T-helper 2 cell treated with Interferon-gamma antibody and Interleukin-4, amounts not matched to agents 5 μg/mL and 100 μg/mL, for 36 hours (primary cell): ENCODE measurements at places on chromosomes 5 and 9.

GRCh38 chr9:110638381-110638954 is 30.1 kb upstream of the MUSK start:
- DNase-seq, result no peak

DNA sequence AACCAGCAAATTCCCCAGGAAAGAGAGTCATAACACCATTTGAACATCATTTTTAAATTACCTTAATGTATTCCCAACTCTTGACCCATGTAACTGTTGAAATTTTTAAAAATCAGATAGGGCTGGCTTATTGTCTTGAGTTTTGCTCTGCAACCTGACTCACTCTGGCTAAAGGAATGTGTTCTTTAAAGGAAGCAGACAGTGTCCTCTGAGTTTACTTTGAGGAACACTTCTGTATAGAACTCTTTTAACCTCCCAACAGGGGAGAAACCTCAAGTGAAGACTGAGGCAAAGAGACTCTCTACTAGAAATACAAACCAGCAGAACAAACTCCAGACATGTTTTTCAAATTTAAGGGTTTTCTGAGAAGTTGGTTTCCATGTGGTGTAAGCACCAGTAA is 248.9 kb downstream of the CWC27 start:
- no peak for DNase-seq

DNA sequence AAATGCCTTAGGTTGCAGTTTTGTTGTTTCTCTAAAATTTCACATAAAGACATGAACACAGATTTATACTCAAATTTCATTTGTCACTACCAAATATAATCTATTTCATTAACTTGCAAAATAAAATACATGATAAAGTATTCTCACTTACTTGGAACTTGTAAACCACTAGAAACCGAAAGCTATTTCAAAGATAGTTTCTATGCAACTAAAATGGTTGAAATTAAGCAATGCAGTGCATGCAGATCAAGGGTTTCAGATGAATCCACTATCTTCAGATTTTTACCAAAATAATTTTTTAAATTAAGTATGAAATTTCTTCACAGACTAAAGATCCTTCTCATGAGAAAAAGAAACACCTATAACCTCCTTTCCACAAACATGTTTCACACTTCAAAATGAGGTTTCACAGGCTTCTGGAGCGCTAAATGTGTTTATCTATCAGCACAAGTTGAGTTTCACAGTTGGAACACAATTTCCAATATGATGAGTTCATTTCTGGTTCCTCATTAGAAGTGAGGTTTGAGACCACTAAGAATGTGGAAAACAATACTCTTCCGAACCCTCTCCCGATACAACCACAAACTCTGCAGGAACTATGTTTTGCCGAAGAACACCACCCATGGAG is 63.9 kb downstream of the EPB41L4A start:
- no peak for DNase-seq

GRCh38 chr9:112051812-112052211 is 123.3 kb downstream of the SUSD1 start:
- DNase-seq, result no peak

- no peak for DNase-seq
Measured at GRCh38 chr9:129221979-129222635, 44.0 kb upstream of the IER5L start.

DNA sequence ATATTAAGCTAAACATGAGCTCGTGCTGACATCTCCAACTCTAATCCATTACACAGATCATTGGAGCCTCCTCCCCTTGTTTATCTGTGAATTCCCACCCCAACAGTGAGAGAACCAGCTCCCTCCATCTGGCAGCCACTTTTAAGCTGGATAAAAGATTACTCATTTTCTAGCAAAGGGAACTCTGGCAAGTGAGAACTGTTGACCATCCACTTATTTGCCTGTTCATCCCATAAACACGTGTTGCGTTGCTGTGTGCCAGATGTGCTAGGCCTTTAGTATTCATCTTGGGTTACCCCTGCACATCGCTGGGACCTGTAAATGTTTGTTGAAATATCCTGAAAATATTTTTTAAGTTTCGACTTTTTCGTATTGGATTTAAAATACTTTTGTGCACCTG is 2.4 kb upstream of the TOR1A start:
- DNase-seq, result no peak

- DNase-seq, result peak; percentile 14
Measured at GRCh38 chr5:61202213-61202612, 39.9 kb upstream of the SMIM15 start.

DNA sequence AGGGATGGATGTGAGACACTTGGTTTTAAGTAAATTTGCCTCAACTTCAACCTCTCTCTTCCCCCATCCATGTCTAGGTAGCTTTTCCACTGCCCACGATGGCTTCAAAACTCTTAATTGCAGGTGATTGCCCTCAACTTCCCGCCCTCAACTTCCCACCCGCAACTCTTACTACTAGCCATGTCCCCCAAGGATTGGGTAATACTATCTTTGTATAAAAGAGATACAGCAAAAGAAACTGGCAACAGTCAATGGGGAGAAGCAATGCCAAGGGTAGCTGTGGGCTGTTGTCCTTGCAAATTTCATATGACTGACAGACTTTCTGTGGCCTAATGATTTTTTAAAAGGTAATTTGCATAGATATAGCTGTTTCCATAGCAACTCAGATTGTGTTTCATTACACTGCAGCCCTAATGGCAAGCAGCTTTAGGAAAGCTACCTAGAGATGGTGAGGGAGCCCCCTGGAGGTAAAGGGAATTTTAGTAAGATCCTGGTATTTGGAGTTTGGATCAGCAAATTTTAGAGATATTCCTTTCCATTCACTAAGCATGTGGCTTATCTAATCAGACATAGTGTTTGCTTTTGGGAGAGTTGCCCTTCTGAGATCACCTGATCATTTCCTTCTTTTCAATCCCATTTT is 421.5 kb upstream of the DAP start:
- no peak for DNase-seq

GRCh38 chr9:121545875-121546423 is 46.3 kb upstream of the GGTA1 start:
- peak; percentile 69 for DNase-seq

- DNase-seq, result no peak
Measured at GRCh38 chr5:93993161-93993560, 251.8 kb upstream of the POU5F2 start.

DNA sequence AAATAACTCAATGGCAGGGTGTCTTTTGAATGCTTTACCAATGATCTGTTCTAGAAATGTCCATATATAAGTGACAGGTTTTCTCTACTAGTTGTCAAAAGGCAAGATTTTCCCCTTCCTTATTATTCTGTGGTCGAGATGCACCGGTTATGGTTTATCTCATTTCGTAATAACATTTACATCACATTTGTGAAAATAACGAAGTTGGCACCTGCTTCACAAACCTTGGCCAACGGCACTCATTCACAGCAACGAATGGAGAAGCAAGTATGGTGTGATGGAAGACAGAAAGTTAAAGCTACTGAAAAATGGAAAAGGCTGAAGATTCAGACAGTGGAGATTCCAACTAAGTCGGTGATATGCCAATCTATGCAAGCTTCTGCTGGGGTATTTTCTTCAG is 235.8 kb downstream of the KCTD16 start:
- DNase-seq, result no peak

DNA sequence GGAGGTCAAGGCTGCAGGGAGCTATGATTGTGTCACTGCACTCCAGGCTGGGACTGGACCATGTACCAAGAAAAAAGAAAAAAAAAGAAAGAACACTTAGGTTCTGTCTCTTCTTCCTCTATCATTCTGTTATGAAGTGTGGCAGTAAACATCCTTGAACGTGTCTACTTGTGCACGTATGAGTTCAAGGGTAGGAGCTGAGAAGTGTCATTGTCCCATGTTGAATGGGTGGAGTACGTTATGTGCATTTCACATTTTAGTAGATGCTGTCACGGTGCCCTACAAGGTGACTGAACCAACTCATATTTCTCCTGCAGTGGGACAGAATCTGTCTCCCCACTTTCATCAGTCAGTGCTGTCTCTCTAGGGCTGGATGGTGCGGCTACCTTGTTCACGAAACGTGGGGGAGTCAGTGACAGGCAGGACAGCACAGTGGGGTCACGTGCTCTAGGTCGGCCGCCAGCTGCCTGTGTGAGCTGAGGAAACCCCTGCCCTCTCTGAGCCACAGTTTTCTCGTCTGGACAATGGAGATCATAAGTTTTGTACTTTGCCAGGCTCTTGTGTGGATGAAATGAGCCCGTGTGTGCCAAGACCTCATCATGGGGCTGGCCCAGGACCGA is 47.2 kb downstream of the GTF3C4 start:
- DNase-seq, result no peak

DNA sequence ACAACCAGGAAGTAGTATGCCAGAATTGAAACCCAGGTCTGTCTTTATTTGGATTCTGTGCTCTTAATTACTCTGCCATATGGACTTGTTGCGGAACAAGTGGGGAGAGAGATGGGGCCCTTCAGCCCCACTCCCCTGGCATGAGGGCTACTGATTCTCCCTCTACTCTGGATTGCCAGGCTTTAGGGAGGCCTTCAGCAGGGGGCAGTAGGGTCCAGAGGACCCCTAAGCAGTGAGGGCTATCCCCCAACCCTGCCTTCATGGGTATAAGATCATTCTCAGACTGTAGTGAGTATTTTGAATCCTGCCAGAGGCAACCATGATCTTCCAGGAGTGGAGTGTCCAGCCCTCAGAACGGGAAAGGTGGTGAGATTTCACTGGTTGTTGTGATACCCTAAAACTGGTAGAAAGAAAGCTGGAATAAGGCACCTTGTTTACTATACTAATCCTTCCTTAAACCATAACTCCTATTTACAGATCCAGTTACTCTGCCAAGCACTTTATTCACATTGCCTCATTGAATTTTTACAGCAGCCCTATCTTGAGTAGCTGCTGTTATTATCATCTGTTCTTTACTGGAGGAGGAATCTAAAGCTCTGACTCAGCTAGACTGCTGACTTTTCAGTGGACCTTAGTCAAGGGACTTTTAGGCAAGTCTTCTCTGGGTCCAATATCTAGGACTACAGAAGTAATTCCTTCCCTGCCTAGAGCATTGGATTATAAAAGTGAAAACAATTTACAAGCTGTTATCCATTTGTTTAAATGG is 31.3 kb upstream of the LARP1 start:
- DNase-seq, result no peak

DNA sequence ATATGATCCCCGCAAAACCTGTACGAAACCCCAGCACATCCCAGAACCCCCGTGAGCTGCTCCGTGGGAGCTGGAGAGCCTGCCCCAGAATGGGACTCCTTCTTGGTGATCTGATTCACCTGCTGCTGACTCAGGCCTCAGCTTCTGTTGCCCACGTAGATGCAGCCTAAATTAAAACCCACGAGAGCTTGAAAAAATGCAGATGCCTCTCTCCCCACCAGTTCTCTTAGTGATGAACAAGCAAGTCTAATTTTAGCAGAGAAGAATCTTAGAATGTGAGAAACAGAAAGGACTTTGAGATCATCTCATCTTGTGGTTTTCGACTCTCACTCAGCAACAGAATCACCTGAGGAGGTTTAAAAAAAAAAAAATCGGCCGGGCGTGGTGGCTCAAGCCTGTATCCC is 57.6 kb downstream of the TMOD1 start:
- peak; percentile 17 for DNase-seq

DNA sequence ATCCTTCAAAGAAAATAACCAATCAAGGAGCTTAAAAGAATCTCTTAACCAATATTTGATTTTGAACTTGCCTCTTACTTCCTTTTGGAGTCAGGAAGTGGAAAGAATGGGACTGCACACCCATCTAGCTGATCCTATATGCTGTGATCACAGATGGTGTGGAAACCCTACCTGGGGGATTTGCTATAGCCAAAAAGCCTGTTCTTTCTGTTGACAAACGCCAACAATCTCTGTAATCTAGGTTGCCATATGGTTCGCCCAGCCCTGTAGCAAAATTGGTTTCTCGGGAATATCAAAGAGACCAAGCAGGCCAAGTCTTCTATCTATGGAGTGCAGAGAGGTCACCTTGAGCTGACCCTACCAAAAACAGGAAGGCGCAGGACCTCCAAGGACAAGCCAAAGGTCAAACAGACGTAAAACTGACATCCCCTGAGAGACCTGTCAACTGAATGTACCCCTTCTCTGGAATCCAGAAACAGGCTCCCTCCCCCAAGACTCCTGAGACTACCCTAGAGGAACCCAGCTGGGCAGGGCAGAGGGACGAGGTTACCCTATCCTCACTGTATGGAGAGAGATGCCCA is 19.4 kb downstream of the NRG2 start:
- no peak for DNase-seq

- DNase-seq, result no peak
Measured at GRCh38 chr5:109865637-109866036, 175.9 kb downstream of the MAN2A1 start.

- DNase-seq, result no peak
Measured at GRCh38 chr5:163506726-163507125, 1.3 kb downstream of the MAT2B start.

- DNase-seq, result no peak
Measured at GRCh38 chr5:34563931-34564709, 92.0 kb upstream of the RAI14 start.

DNA sequence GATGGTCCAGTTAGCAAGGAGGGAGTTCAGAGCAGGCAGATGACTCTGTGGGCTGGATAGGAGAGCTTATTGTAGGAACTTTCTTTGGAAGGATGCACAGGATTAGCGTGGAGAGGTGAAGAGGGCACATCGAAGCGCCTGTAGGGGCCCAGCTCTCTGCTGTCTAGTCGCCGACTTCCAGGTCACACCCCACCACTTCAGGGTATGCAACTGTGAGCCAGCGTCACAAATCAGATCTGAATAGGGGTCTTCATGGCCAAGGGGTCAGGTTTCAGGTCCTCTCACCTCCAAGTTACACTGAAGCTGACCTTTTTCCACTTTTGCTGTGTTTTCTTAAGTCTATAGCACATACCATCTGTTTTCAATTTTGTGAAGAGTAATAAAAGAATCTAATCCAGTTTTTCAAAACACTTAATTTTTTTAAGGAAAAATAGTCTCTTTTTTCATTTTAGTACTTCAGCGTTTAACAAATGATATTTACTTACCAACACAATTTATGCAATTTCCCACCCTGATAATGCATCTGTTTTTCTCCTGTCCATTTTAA is 364.2 kb upstream of the CLINT1 start:
- no peak for DNase-seq

DNA sequence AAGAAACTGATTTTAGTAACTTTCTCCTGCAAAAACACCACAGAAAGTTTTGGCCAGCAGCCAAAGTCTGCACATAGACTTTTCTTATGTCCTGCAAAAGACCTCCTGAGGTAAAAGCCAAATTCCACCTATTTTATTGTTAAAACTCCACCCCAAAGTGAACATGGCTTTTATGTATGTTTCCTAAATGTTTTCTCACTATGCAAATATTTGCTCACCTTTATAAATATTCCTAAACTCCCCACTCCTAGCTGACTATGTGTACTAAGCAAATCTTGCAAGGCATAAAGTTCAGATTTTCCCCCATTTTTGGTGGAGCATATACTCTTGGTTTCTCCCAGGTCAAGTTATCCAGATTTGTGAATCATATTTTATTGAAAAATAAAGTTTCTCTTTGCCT is 446.2 kb downstream of the DNAH5 start:
- no peak for DNase-seq

DNA sequence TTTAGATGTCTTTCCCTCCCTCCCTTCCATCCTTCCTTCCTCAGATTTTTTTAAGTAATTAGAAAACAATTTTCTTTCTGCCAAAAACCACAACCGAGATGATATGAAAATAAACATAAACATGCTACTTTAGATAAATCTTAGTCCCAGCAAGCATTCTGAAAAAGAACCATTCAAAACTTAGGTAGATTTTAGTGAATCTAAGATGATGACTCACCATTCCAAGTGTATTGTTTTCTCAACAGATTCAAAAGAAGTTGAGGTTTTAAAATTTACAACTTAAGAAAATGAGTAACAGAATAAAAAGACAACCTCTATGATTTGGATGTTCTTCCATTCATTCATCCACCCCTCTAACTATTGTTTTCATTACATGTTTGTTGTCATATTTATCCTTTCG is 465.1 kb downstream of the PDE4D start:
- no peak for DNase-seq
